Fibroblast of skin of right biceps (primary cell): ENCODE measurements at places on chromosomes 12 and 14.

DNA sequence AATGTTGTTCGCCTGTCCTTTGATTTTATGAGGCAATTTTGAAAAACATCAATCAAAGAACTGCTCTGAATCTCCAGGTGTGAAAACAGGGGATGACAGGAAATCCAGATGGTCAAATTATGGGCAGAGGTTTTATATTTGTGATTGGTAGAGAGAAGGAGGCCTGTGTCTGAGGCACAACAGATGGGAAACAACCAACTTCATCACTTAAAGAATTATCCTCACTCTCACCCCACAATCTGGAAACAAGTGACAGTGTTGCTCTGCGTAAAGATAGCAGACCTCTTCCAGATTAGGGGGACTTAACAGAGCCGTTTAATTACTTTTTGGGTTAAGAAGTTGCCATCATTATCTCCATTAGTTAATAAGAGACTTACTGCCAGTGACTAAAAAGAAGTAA, 64.1 kb upstream of the EGLN3 start:
- no peak for DNase-seq

DNA sequence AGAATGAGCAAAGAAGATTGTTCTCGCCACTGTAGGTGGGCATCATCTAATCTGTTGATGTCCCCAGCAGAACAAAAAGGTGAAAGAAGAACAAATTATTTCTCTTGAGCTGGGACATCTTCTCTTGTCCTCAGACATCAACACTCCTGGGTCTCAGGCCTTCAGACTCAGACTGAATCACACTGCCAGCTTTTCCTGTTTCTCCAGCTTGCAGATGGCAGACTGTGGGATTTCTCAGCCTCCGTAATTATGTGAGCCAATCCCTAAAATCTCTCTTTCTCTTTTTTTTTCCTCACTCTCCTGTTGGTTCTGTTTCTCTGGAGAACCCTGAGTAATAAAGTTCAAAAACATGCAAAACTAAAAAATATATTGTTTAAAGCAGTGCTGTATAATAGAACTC, 3.7 kb upstream of the TMPRSS12 start:
- no peak for DNase-seq

- no peak for DNase-seq
These were observed at the start of gene TAS2R7 for GRCh38 chr12:10802587-10802986. Gene TAS2R7 (minus strand): TSS chr12:10802627. CDS start chr12:10802570, 57 bp downstream.

DNA sequence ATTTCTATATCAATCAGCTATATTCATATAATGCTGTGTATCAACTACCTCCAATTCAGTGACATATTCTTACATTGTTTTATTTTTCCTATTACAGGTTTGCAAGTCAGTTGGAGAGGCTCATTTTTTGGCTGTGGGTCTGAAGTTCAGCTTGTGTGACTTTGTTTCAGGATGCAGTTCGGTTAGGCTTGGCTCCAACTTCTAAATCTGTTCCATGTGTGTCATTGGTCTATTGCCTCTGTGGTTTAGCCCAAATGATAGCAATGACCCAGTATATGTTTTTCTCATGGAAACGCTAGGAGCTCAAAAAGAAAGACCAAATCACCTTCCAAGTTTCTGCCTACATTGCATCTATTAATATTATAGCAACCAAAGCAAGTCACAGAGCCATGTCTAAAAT, 848.6 kb upstream of the LRFN5 start:
- DNase-seq = no peak

GRCh38 chr12:123897221-123897620, 75.4 kb downstream of the CCDC92 start:
- DNase-seq = peak; percentile 91
